ENCODE measurements at places on chromosomes 3 and 15. TPM values are rescaled to one million over a fixed set of nuclear protein-coding genes. Genes with fewer than 3 reads are reported as not detected.

PATL2 gene
- 0.09 TPM for total RNA-seq

XRN1 gene
- total RNA-seq, result 46.4 TPM

ADCY5 gene
- 0.43 TPM for total RNA-seq

SNTN gene
- total RNA-seq, result not detected

ALCAM gene
- total RNA-seq, result 38.8 TPM

SNURF gene
- 33.3 TPM for total RNA-seq

INKA1 gene
- 17.3 TPM for total RNA-seq

TUSC7 gene
- total RNA-seq, result not detected

MYL3 gene
- total RNA-seq, result 0.09 TPM

AMT gene
- 0.09 TPM for total RNA-seq

RRP9 gene
- 10.0 TPM for total RNA-seq

ARRDC4 gene
- 1.1 TPM for total RNA-seq

CRYGS gene
- 1.1 TPM for total RNA-seq

DZIP1L gene
- total RNA-seq, result 2.7 TPM
